ENCODE measurements at places on chromosomes 1 and 21. TPM values are rescaled to one million over a fixed set of nuclear protein-coding genes. Genes with fewer than 3 reads are reported as not detected.

DNA sequence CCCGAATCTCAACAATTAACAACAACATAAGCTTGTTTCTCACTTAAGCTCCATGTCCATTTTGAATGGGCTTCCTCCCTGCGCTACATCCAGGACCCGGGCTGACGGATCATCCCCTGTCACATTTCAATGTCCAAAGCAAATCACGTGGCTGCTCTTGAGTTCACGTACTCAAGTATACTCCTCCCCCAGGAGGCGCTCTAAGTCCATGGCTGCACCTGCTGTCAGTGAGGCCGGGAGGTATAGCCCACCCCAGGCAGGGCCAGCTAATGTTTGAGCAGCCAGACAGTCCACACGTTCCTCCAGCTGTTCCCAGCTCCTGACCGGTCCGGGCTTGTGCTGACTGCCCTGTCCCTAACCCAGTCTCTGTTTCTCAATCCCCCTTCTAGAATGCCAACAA, 220.8 kb downstream of the SLC35F3 start:
- no peak for DNase-seq

- DNase-seq = no peak
These were observed 259.1 kb upstream of the ADAMTS5 start for GRCh38 chr21:27225940-27226339.

- DNase-seq = no peak
These were observed 57.8 kb upstream of the HSD17B7 start for GRCh38 chr1:162732566-162733335.

The DPYD gene
- total RNA-seq = 21.7 TPM

The LIPI gene
- total RNA-seq = not detected

- no peak for DNase-seq
These were observed 3.0 kb upstream of the MDM4 start for GRCh38 chr1:204513117-204513716.

Measured in skin of body (tissue), 3 donors.